Suppressor macrophage (primary cell): ENCODE measurements at places on chromosomes 13 and 19.

- DNase-seq = peak; percentile 73
Measured at GRCh38 chr19:31144075-31144870, 205.0 kb downstream of the TSHZ3 start.

- DNase-seq = no peak
Measured at GRCh38 chr13:91046715-91047327, 300.7 kb upstream of the MIR17HG start.

DNA sequence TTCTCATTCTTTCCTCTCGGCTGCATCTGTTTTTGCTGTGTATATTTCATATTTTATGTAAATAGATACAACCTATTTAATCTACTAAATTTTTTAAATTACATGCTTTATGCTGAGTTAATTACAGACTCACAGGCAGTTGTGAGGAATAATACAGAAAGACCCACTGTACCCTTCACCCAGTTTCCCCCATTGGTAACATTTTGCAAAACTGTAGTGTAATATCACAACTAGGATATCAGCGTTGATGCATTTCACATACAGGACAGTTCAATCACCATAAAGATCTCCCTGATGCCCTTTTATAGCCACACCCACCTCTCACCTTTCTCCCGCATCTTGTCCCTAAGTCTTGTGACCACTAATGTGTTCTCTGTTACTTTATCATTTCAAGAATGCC lies 43.5 kb downstream of the GSX1 start:
- DNase-seq = no peak

GRCh38 chr13:102333320-102334198 lies 68.3 kb downstream of the FGF14 start:
- DNase-seq = no peak

DNA sequence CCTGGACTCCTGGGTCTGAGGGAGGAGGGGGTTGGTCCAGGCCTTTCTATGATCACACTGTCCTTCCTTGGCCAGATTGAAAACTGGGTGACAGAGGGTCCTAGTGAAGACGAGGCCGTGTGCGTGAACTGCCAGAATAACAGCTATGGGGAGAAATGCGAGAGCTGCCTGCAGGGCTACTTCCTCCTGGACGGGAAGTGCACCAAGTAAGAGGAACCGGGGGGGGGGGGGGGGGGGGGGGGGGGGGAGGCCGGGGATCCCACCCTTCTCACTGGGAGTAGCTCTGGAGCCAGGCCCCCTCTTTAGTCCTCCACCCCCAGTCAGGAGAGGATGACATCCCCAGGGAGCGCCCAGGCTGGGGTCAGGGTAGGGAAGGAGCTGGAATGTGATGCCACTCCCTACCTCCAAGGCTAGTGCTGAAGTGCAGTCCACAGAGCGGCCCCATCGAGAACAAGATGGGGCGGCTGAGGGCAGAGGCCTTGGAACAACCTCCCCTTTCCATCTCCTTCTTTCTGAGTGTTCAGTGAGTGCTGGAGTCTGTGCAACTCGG lies 19.4 kb downstream of the CNFN start:
- DNase-seq = peak; percentile 53

DNA sequence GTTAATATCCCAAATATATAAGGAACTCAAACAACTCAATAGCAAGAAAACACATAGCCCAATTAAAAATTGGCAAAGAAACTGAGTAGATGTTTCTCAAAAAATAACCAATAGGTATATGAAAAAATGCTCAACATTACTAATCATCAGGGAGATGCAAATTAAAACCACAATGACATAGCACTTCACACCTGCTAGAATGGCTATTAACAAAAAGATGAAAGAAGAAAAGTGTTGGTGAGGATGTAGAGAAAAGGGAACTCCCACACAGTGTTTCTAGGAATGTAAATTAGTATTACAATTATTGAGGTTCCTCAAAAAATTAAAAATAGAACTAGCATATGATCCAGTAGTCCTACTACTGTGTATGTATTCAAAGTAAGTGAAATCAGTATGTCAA lies 1212.8 kb downstream of the DIAPH3 start:
- no peak for DNase-seq

DNA sequence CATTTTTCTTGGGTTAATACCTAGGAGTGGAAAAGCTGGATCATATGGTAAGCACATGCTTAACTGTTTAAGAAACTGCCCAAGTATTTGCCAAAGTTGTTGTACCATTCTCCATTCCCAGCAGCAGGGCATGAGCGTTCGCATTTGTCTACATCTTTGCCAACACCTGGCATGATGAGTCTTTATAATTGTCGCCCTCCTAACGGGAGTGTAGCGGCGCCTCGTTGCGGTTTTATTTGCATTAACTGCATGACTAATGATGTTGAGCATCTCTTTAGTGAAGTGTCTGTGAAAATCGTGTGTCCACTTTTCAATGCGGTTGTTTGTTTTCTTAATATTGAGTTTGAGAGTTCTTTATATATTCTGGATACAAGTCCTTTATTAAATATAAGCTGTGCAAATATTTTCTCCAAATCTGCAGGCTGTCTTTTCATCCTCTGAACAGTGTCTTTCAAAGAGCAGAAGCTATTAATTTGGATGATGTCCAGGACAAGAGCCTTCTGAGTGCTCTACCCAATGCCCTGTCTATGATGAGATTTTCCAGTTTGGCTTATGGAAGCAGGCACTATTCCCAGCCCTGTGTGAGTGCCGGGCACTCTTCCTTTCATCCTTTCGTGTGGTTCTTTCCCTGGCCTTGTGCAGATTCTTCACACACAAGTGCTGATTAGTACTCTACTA lies 202.0 kb downstream of the FOXO1 start:
- DNase-seq = no peak

- no peak for DNase-seq
Measured at GRCh38 chr19:45753548-45753947, 15.5 kb downstream of the SIX5 start.

- DNase-seq = no peak
Measured at GRCh38 chr19:43711751-43712355, 4.0 kb upstream of the IRGC start.

GRCh38 chr13:63614874-63615612 lies 2199.4 kb upstream of the PCDH20 start:
- no peak for DNase-seq

DNA sequence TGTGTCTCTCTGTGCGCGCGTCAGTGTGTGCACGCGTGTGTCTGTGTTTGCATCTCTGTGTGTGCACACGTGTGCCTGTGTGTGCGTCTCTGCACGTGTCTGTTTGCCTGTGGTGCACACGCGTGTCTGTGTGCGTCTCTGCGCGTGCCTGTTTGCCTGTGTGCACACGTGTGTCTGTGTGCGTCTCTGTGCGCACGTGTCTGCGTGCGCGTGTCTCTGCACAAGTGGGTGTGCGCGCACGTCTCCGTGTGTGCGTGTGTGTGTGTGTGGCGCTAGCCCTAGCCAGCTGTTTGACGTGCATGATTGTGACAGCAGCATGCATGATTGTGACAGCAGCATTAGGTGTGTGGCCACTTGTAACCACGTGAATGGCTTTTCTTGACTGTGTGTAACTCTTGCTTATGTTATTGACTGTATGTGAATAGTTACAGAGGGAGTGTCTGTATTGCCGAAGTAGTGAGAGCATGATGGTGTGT lies 31.1 kb downstream of the ZNF146 start:
- no peak for DNase-seq

DNA sequence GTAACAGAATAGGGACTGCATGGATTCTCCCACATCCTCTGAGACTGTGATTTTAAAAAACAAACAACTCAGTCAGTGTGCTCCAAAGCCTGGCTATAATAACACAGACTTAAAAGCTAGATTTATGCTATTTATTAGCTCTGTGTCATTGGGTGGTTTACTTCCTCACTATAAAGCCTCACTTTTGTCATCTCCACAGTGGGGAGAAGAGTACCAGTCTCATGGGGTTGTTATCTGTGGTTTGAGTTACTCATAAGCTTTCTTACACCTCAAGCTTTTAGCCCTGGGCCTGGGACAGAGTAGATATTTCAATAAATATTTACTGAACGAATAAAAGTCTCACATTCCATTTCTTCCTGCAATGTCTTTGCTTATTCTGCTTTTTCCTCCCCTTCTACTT lies 5.3 kb downstream of the RNASEH2B start:
- peak; percentile 27 for DNase-seq

DNA sequence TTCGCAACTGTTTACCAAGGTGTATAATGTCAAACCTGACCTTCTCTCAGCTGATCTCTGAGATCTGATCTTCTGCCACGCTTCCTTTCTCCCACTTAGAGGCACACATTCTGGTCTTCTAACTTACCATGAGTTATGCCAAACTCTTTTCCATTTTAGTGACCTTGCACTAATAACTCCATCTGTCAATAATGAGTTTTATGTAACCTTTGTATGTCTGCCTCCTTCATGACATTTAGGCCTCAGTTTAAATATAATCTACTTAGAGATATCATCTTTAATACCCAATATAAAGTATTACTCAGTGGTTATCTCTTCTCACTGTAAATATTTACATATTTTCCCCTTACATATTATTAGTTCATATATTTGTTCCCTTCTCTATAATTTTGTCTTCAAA lies 827.5 kb upstream of the PCDH20 start:
- DNase-seq = no peak

- DNase-seq = no peak
Measured at GRCh38 chr13:60210510-60211330, 47.0 kb upstream of the DIAPH3 start.

DNA sequence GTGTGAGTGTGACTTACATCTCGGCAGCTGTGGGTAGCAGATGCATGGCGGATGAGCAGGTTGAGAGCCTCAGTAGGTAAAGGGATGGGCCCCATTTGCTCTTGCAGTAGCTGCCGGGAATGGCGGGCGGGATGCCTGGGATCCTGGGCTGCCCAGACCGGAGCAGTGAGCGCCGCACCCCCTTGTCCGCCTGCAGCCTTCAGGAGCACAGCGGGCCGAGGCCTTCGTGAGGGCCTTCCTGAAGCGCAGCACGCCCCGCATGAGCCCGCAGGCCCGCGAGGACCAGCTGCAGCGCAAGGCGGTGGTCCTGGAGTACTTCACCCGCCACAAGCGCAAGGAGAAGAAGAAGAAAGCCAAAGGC lies 4.1 kb downstream of the POP4 start:
- no peak for DNase-seq

- DNase-seq = no peak
Measured at GRCh38 chr13:73293913-73294523, 235.2 kb downstream of the KLF5 start.

DNA sequence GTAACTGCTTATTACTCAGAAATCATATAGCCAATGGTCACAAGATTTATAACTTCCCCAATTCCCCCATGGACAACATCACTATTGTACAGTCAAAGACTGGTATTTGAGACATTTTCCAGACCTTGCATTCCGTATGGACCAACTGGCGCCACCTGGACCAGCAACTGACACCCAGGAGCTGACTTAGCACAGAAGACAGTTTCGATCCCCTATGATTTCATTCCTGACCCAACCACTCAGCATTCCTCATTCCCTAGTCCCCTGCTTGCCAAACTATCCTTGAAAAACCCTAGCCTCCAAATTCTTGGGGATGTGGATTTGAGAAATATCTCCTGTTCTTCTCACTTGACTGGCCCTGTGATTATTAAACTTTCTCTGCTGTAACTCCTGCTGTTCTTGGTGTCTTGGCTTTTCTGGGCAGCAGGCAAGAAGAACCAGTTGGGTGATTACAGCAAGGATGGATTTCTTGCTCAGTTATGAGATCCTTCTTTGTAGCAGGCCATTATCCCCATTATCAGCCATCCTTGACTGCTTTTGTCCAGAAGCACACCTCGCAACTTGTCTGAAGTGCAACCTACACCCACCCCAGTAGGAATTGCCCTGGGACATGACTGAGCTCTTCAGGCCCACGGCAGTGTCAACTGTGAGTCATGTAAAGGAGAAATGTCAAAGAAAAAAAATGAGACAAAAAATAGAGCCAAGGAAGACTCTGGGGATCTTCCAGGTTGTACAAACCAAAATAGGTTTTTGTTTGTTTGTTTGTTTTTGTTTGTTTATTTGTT lies 13.7 kb upstream of the MAP3K10 start:
- DNase-seq = peak; percentile 34

DNA sequence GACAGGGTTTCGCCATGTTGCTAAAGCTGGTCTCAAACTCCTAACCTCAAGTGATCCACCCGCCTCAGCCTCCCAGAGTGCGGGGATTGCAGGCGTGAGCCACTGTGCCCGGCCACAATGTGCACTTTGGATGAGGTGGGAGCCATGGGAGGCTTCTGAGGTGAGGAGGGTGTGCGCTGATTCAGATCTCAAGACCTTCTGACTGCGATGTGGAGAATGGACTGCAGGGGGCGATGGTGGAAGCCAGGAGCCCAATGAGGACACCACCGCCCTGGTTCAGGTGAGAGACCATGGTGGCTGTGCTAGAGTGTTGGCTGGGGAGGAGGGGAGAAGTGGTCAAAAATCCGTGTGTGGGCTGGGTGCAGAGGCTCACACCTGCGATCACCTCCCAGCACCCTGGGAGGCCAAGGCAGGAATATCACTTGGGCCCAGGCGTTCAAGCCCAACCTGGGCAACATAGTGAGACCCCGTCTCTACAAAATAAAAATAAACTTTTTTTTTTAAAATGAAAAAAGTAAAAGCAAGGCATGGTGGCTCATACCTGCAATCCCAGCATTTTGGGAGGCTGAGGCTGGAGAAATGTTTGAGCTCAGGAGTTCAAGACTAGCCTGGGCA lies 5.6 kb downstream of the INAFM1 start:
- DNase-seq = peak; percentile 66

- DNase-seq = peak; percentile 85
Measured at GRCh38 chr19:35040826-35041547, 534 bp upstream of the HPN start.

DNA sequence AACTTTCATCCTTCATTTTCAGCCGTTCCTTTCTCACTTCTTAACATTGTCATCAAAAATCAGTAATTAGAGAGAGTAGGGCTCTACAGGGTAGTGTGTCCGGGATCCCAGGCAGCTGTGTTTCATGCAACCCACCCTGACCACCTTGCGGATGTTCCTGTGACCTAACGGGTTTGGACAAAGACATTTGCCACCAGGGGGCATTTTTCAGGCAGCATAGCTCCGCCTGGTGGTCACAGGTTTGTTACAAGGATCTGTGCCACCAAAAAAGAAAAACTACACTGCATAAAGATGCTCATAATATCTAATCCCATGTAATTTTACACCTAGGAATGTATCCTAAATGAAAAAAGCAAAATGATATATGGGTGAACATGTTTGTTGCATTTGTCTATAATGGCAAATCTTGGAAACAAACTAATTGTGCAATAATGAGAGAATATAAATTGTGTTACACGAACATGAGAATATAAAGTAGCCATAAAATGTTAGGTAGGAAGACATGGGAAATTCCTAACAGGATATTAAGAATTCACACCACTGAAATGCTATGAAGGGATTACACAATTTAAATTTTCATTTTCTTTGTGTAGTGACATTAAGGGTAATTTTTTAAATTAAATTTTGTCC lies 123.0 kb downstream of the SLC7A1 start:
- DNase-seq = peak; percentile 85

DNA sequence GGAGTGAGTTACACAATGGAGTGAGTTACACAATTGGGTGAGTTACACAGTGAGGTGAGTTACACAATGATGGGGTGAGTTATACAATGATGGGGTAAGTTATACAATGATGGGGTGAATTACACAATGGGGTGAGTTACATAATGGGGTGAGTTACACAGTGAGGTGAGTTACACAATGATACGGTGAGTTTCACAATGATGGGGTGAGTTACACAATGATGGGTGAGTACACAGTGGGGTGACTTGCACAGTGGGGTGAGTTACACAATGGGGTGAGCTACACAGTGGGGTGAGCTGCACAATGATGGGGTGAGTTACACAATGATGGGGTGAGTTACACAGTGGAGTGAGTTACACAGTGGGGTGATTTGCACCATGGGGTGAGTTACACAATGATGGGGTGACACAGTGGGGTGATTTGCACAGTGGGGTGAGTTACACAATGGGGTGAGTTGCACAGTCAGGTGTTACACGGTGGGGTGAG lies 52.5 kb upstream of the GAS6 start:
- no peak for DNase-seq

GRCh38 chr19:9839415-9839814 lies 4.3 kb downstream of the PIN1 start:
- no peak for DNase-seq
